ENCODE measurements at places on chromosomes 11 and 22.

- DNase-seq: no peak
These were observed 86.0 kb downstream of the RPS6KA4 start for GRCh38 chr11:64444838-64445441.

GRCh38 chr11:12813371-12814225 lies 139.4 kb downstream of the TEAD1 start:
- no peak for DNase-seq

GRCh38 chr22:37366601-37367000 lies 60.7 kb downstream of the ELFN2 start:
- DNase-seq: no peak

GRCh38 chr11:72328366-72329224 lies 84.6 kb upstream of the PHOX2A start:
- DNase-seq: no peak

- no peak for DNase-seq
These were observed 38.8 kb downstream of the DKK3 start for GRCh38 chr11:11969380-11970215.

DNA sequence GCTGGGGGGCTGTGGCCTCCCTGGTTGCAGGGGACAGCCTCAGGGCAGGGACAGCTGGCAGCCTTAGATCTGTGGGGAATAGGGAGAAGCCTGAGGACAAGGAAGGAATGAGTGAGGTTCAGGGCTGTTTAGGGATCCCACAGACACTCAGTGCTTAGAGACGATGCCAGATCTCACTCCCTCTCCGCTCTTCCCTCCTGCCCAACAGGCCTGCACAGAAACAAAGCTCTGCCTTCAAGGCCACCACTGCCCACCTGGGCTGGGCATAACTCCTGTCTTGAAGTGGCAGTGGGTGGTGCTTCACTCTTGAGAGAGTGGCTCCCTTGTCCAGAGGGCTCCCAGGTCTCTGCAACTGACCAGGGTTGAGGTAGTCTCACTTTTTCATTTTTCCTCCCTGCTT lies 13.1 kb upstream of the CENATAC start:
- DNase-seq: no peak

- DNase-seq: no peak
These were observed 26.5 kb downstream of the SYT7 start for GRCh38 chr11:61554172-61554988.

DNA sequence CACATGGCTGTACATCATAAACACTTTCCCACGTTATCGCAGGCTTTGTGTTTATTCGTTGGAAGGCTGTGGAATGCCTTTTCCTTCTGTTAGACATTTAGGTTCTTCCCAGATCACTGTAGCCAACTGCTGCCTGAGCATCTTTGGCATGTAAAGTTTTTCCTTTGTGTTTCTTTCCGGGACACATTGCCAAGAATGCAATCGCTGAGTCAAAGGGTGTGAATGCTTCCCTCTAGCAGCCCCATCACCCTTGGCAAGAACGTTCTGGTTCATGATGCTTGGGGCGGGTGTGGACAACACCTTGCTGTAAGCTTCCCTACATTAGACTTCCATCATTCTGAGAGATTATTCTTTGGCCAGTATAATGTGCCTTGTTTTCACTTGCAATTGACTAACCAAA lies 136.2 kb downstream of the OSBP2 start:
- no peak for DNase-seq

DNA sequence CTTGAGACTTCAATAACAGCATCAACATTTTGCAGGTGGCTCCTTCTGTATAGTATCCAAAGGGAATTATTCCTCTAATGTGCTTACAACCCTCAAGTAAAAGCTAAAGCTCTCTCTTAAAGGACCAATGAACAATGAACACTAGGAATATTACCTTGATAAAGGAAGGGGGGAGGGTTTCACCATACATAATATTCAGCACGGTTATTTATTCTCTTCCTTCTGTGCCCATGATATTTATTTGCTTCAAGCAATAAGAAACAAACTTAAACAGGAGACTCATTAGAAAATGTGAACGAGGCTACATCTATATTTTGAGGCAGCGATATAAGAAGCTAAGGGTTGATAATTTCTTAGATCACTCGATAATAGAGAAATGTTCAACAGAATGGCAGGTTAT lies 21.2 kb downstream of the BLID start:
- DNase-seq: peak; percentile 69

GRCh38 chr11:1406571-1407485 lies 17.1 kb downstream of the BRSK2 start:
- no peak for DNase-seq

- no peak for DNase-seq
These were observed 33.2 kb downstream of the TSPAN4 start for GRCh38 chr11:875769-876301.

- no peak for DNase-seq
These were observed 43.0 kb downstream of the KREMEN1 start for GRCh38 chr22:29115682-29116288.

DNA sequence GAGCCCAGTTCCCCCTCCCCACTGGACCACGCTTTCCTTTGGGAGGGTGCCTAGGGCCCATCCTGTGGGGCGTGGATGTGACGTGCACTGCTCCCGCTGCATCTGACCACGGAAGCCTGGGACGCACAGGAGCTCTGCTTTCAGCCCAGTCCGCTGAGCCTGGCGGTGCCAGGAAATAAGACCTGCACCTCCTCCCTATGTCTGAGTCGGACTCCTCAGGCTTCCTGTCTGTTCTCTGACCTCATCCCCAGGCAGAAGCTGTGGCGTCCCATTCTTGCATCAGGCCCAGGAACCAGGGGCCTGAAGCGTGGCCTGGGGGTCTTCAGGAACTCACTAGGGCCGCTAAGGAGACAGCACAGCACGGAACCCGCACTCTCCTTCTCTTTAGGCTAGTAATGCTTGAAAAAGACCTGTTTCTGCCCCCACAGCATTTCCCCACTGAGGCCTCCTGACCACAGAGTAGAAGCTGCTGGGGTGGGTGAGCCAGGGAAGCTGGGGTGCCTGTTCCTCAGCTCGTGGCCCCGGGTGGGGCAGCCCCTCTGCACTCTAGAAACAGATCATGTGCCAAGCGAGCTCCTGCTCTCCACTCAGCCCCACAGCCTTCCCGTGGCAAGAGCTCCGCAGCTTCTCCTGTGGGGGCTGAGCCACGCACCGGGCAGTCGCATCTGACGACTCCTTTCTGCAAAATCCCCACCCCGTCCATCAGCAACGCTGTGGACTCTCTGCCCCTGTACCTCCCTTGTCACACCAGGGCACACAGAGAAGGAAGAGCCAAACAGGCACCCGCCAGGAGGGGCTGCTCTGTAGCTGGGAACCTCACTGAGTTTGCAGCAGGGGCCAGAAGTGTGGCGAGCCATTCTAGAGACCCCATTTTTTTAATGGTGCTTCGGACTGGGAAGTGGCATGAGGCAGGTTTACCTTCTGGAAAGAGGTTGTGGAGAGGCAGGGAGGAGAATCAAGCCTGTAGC lies 22.6 kb downstream of the MOV10L1 start:
- DNase-seq: no peak

- peak; percentile 87 for DNase-seq
These were observed at the start of gene GLB1L2 for GRCh38 chr11:134331354-134332188. Gene GLB1L2, plus strand, starts transcription at chr11:134331988. Its CDS starts 74 bp downstream, at chr11:134332062.

GRCh38 chr22:36757668-36758211 lies 18.2 kb downstream of the IFT27 start:
- DNase-seq: peak; percentile 61

DNA sequence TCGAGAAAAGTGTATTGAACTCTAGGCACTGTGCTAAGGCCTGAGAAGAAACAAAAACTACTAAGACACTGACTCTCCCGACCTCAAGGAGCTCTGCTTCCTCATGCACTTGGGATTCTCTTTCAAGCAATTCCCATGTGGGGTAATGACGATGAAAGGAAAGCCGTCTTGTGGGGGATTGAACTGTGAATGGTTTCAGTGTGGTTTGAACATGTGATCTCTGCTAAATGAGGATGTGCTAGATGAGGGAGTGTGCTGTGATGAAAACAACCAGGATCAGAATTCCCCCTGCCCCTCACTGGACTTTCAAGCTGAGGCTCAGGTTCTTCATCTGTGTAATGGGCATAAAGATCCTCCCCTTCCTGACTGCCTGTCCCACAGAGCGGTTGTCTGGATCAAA lies 74.9 kb downstream of the DEPDC5 start:
- DNase-seq: no peak

DNA sequence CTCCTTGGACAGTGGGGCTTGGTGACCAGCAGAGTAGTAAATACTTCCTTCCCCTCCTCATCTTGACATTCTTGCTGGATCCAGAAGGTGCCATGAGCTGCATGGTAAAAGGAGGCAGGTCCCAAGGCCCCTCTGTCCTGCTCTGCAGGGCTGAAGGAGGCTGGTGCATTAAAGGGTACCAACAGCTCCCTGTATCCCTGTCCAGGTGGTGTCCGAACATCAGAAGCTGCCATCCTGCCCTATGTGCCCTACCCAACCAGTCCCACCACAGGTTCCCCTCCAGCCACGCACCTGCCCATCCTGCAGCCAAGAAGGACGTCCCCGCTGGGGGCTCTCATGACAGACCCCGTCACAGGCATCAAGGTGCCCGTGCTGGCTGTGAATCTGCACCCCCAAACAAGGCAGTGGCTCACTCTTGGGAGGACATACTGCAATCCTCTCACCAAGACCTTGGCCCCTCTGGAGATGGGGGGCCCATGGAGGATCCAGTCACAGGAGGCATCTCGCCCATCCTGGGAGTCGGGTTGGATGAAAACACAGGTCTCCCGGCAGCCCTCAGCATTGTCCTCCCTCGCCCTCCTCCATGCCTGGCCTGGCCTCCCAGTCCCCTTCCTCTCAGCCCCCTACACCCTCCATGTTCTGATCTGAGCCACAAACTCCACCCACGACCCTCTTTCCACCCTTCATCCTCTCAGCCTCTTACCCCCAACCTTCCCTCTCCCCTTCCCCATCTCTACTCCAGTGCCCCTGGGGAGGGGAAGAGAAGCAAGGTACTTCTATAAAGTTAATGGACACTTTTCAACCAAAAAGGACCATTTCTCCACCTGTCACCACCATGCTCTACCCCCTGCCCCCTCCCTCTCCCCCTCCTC lies 55.1 kb downstream of the BTG4 start:
- DNase-seq: no peak

GRCh38 chr11:72726266-72727220 lies 25.7 kb downstream of the ARAP1 start:
- DNase-seq: no peak

- no peak for DNase-seq
These were observed 84.7 kb downstream of the GAB2 start for GRCh38 chr11:78332872-78333271.

DNA sequence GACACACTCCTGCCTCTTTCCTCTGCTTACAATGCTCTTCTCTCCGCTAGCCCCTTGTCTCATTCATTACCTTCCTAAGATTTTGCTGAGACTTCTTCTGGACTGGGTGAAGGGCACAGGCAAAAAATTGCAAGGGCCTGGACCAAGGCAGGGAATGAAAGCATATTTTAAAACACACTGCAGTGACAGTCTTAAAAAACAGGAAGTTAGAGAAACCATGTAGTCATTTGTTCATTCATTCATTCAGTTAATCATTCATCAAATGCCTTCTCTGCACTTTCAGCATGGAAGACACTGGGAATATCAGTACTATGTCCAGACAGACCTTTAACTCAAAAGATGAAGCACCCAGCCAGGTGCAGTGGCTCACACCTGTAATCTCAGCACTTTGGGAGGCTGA lies 44.9 kb upstream of the SWAP70 start:
- no peak for DNase-seq

DNA sequence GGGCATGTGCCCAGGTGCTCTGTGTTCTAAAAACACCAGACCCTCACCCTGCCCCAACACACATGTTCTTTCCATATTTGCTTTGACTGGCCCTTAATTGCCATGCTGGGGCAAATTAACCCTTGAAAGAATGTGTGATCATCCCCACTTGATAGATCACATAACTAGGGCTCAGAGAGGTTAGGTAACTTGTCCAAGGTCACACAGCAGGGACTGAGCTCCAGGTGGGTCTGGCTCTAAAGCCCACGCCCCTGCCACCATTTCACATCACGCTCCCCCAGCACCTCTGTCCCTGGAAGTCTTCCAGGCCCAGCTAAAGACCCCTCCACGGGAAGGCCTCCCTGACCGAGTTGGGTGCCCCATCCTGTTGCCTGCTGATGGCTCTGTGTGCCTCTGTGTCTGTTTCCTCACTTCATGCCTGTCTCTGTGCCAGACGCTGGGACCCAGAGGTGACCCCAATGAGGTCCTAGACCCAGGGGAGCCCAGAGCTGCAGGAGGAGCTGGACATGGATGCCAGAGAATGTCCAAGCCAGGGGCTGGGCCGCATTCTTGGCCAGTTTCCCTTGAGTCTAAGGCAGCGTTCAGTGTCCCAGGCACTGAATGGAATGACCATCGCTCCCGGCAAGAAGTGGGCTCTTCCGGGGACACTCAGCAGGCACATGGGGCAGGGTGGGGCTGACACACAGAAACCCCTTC lies 79.7 kb downstream of the MYO7A start:
- DNase-seq: no peak

GRCh38 chr11:4684631-4685285 lies 12.9 kb downstream of the OR51E2 start:
- DNase-seq: no peak

- DNase-seq: peak; percentile 64
These were observed at the start of gene MDK for GRCh38 chr11:46381048-46381818. Gene MDK, plus strand, starts transcription at chr11:46381669. Its CDS starts 389 bp downstream, at chr11:46382058.

Data from NCI-H1105 (cell line).